ENCODE measurements at places on chromosomes 1 and 21.

- ATAC-seq = peak; percentile 24
Measured at GRCh38 chr1:47424336-47424982, 8.4 kb downstream of the FOXE3 start.

DNA sequence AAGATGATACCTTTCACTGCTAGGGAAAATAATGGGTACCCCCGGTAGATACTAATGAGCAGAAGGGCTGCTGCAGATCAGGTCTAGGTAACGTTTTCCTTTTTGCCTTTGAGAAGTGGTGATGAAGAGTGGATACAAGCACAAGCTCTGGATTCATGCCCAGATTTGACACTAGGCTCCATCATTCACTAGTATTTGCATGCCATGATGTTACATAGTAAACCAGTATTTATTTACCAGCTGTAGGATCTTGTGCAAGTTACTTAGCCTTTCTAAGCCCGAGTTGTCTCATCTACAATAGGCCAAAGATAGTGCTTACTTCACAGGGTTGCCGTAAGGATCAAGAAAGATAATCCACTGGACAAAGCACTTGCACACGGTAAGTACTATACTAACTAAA lies 14.2 kb downstream of the PTPN14 start:
- ATAC-seq = no peak

GRCh38 chr1:31795801-31796621 lies 19.8 kb downstream of the SPOCD1 start:
- ATAC-seq = no peak

DNA sequence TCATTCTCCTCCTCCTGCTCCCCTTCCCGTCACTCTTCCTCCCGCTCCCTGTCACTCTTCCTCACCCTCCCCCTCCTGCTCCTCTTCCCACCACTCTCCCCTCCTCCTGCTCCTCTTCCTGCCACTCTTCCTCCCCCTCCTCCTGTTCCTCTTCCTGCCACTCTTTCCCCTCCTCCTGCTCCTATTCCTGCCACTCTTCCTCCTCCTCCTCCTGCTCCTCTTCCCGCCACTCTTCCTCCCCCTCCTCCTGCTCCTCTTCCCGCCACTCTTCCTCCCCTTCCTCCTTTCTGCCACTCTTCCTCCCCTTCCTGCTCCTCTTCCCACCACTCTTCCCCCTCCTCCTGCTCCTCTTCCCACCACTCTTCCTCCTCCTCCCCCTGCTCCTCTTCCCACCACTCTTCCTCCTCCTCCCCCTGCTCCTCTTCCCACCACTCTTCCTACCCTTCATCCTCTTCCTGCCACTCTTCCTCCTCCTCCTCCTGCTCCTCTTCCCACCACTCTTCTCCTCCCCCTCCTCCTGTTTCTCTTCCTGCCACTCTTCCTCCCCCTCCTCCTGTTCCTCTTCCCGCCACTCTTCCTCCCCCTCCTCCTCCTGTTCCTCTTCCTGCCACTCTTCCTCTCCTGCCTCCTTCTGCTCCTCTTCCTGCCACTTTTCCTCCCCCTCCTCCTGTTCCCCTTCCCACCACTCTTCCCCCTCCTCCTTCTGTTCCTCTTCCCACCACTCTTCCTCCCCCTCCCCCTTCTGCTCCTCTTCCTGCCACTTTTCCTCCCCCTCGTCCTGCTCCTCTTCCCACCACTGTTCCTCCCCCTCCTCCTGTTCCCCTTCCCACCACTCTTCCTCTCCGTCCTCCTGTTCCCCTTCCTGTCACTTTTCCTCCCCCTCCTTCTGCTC lies 28.7 kb upstream of the ARTN start:
- no peak for ATAC-seq

DNA sequence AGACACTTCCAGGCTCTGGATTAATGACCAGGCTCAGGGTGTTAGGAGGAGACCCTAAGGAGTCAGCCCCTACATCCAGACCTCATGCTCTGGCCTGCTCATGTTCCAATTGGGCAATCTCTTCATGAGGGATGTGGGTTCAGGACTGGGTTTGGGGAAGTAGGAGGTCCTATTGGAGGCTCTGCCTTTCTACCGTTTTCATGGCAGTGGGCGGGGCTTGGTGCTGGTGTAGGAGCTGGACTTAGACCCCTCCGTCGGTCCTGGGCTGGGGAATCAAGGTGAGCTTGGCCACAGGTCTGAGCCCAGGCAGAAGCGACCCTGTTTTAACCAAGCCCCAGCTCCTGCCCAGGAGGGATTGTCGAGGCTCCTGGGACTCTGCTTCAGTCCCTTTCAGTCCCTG lies 123.4 kb downstream of the PRDM16 start:
- no peak for ATAC-seq

GRCh38 chr1:92980732-92981647 lies 19.7 kb upstream of the DIPK1A start:
- ATAC-seq = peak; percentile 74

DNA sequence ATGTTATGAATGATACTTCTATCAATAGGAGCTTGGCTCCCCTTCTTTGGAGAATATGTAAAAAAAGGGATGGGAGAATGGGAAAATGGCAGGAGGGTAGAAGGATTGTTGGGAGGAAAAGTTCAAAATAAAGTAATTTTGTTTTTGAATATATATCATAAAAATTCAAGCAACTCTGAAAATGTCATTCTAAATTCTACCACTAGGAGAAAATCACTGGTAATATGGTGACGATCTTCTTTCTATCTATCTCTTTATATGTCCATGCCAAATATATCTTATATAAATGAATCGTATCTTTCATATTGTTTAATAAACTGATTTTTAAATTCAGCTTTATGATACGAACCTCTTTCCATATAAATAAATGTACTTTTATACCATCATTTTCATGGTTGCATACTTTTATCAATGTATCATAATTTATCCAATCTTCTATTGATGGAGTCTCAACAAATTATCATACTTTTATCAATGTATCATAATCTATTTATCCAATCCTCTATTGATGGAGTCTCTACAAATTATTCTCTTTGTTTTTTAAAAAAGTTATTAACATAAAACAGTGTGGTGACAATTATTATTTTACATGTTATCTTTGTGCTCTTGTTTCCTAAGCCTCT lies 73.7 kb upstream of the MARK1 start:
- no peak for ATAC-seq

DNA sequence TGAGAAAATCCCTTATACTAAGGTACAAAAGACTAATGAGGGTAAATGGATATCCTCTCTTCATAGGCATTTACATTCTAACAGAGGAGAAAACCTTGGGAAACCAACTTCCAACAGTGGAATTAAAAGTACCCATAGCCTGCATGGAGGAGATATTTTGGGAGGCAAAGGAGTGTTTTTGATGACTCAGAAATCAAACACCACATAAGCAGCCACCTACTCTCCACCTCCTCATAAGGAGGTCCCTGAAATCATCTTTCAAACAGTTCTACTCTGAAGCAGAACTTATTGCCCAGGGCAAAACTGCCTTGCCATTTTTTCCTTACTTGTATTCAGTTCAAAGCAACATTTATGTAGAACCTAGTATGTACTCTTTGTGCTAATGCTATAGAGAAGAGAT lies 211.3 kb downstream of the KCNH1 start:
- no peak for ATAC-seq

DNA sequence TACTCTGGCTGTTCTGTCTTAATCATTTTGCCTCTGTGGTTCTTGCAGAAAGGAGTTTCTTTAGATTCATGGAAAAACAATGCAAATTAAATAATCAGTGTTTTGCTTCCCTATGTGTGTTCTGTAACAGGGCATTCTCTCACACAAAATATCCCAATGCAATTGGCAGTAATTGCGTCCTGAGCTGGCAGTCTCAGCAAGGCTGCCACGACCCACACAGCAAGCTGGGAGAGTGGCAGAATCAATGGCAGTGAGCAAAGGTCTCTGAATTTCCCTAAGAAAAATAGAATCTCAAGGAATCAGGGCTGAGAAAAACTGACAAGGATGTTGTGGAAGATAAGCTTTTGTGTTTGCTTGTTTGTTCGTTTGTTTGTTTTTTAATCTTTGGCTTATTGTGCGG lies 198.1 kb upstream of the ST6GALNAC5 start:
- ATAC-seq = no peak

- ATAC-seq = no peak
Measured at GRCh38 chr1:218516526-218516925, 171.4 kb downstream of the TGFB2 start.

- ATAC-seq = no peak
Measured at GRCh38 chr21:29939924-29940275, at the start of gene GRIK1. TSS of gene GRIK1 (minus strand) at chr21:29939996.

DNA sequence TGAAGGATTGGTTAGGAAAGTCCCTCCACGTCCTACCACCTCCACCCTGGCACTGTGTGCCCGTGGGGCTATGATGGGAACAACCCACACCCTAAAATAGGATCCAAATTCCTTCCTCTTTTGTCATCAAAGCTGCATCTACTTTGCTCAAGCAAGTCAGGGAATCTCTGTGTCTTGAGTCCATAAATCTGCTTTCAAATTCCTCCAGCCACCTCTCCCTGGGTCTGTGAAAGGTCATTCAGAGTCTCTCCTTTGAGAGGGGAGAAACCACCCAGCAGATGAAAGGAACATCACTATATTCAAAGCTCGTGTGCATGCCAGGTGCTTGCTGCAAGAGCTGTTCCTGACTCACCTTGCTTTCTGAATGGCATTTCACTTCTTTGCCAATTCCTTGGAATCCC lies 243.6 kb downstream of the TM2D1 start:
- no peak for ATAC-seq

GRCh38 chr21:35850542-35851103 lies 209.7 kb downstream of the SETD4 start:
- no peak for ATAC-seq

GRCh38 chr1:231855361-231855760 lies 228.8 kb downstream of the DISC1 start:
- ATAC-seq = no peak

GRCh38 chr1:89986020-89986419 lies 8.9 kb upstream of the ZNF326 start:
- no peak for ATAC-seq
